ENCODE measurements at places on chromosomes 1 and 21.

- peak; percentile 14 for DNase-seq
Measured at GRCh38 chr1:11730429-11730891, 5.5 kb upstream of the AGTRAP start.

GRCh38 chr1:177200290-177200689, 29.5 kb downstream of the BRINP2 start:
- no peak for DNase-seq

DNA sequence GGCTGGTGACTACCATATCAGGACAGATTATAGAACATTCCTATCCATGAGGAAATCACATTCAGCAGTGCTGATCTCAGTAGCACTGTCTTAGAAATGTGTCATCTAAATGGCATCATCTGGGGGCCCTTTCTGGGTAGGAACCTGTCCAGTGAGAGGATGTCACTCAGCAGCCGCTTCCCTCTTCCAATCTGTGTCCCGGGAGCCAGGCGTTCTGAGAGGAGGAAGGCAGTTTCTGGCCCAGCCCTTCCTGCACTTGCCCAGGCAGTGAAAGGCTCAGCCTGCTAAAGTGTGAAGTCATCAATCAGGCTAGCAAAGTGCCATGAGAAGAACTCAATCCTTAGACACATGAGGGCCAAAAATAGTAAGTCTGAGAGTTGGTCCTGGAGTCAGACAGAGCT, 25.6 kb downstream of the RAB4A start:
- DNase-seq: peak; percentile 84

GRCh38 chr1:66944330-66945274, 19.8 kb downstream of the MIER1 start:
- peak; percentile 72 for DNase-seq

DNA sequence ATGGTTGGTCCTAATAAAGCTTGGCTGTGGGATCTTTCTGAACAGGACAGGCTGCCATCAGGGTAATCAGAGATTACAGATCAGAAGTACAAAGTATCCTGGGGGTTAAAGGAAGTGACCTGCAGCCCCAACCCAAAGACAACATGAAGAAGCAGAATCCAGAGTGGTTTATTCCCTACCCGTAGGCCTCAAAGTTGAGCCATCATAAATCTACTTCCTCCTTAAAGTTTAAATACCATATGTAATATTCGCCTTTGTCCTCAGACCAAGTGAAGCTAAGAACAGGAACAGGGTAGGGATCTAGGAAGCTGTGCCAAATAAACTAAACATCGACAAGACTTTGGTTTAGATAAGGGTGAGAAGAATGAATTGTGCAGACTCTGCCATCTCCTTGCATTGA, 15.9 kb upstream of the DHX9 start:
- DNase-seq: no peak

- DNase-seq: peak; percentile 11
Measured at GRCh38 chr1:79005945-79006344, 585 bp downstream of the ADGRL4 start.

DNA sequence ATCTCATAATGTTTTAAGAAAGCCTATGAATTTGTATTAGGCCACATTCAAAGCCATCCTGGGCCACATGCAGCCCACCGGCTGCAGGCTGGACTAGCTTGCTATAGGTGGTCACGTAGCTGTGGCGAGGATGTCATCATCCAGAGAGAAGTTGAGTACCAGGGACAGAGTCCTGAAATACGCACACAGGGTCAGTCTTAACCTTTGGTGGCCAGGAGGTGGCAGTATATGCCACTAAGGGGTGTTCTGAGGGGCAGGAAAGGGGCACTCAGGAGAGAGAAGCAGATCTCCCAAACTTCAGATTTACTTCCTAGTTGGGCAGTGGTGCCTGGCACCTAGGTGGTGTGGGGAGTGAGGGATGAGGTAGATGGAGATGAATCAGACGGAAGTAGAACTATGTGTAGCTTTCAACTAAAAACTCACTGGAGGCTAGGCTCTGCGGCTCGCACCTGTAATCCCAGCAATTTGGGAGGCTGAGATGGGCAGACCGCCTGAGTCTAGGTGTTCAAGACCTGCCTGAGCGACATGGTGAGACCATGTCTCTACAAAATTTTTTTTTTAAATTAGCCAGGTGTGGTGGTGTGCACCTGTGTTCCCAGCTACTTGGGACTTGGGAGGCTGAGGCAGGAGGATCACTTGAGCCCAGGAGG, 16.3 kb upstream of the CDK18 start:
- peak; percentile 55 for DNase-seq

DNA sequence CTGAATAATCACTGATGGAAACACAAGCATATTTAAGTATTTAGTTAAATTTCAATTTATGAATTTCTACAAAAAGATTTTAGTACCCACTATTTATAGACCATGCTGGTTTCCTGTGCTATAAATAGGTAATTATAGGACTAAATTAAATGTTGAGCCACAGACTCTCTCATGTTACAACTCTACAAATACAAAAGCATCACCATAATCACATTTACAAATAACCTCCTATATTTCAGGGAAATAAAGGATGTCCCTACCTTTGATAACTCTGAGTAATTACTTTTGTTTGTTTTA, 32.6 kb upstream of the CCDC190 start:
- no peak for DNase-seq

- DNase-seq: no peak
Measured at GRCh38 chr1:214423045-214423444, 128.4 kb downstream of the PTPN14 start.

- DNase-seq: no peak
Measured at GRCh38 chr21:32955311-32956060, 70.2 kb upstream of the OLIG2 start.

GRCh38 chr1:16396591-16396990, 29.5 kb downstream of the SZRD1 start:
- DNase-seq: peak; percentile 62

GRCh38 chr1:16367968-16368890, 1.2 kb downstream of the SZRD1 start:
- peak; percentile 56 for DNase-seq

DNA sequence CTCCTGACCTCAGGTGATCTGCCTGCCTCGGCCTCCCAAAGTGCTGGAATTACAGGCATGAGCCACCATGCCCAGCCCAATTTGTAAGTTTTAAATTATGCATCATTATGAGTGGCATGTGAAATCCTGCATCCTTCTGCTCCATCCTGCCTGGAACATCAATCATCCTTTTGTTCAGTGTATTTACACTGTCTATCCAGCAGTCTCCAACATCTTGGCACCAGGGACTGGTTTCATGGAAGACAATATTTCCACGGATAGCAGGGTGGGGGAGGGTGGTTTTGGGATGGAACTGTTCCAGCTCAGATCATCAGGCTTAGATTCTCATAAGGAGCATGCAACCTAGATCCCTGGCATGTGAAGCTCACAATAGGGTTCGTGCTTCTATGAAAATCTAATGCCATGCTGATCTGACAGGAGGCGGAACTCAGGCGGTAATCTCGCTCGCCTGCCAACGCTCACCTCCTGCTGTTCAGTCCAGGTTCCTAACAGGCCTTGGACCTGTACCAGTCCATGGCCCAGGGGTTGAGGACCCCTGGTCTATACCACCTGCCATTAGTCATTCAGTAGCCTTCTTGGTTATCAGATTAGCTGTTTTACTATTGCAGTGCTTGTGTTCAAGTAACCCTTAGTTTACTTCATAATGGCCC, 22.2 kb upstream of the TCEA3 start:
- no peak for DNase-seq

DNA sequence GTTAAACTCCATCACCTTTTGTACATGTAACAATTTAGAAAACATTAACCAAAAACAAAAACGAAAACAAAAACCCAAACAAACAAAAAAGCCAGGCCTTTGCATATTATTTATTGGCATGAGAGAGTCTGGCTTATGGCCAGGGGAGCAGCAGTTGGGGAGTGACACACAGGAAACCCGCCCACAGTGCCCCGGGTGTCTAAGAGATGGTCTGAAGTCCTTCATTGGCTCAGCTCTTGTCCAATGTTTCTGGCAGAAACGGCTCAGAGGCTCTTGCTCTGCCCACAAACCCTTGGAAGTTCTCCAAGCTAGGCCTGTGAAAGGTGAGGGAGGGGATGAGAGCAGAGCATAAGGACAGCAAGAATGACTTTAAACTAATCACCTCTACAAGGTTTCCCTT, 131.5 kb downstream of the CNIH3 start:
- DNase-seq: peak; percentile 60
